Liver (tissue), 10 donors: ENCODE measurements at places on chromosomes 1 and 21. TPM values are rescaled to one million over a fixed set of nuclear protein-coding genes. Genes with fewer than 3 reads are reported as not detected.

BNIPL gene
- polyA plus RNA-seq, result 0.13 TPM

ATF6 gene
- polyA plus RNA-seq, result 10.0 TPM

HMCN1 gene
- 1.5 TPM for polyA plus RNA-seq

MATN1 gene
- polyA plus RNA-seq, result not detected

DNA sequence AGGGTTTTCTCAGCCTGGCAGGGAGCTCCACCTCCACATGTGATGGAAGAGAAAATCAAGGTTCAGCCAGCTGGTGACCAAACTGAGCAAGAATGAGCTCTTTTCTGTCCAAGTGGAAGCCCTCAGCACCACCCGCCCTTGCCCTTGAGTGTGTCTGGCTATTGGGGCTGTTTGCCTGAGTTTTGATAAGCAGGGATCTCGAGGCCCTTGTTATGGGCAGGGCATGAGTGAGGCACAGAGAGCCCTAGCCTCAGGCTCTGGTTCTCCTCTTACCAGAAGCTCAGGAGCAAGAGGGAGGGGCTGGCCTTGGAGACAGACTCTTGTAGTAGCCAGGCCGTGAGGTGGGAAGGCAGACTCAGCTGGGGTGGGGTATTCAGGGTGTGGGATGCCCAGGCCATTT lies 37.5 kb upstream of the ARF1 start:
- H3K27ac ChIP-seq, result no peak overlapping the region
- H3K4me1 ChIP-seq, result no peaks in the 10 kb centered on the region

GRCh38 chr1:239507826-239508225 lies 121.5 kb downstream of the CHRM3 start:
- H3K4me3 ChIP-seq, result no peak overlapping the region
- H3K36me3 ChIP-seq, result no peaks in the 10 kb centered on the region
- no peaks in the 10 kb centered on the region for H3K4me1 ChIP-seq
- no peak overlapping the region for H3K27ac ChIP-seq
- no peaks in the 10 kb centered on the region for H3K27me3 ChIP-seq

- H3K27me3 ChIP-seq, result no peaks in the 10 kb centered on the region
- DNase-seq, result no peak
- no peaks in the 10 kb centered on the region for H3K4me1 ChIP-seq
- peak overlapping the region; percentile 5 for H3K4me3 ChIP-seq
- no peaks in the 10 kb centered on the region for H3K36me3 ChIP-seq
These were observed 20.9 kb upstream of the NCMAP start for GRCh38 chr1:24535021-24535424.

GRCh38 chr1:155962599-155963211 lies 15.6 kb downstream of the ARHGEF2 start:
- peaks cover 5% of the 10 kb centered on the region for H3K36me3 ChIP-seq
- H3K27me3 ChIP-seq, result no peaks in the 10 kb centered on the region
- H3K27ac ChIP-seq, result no peak overlapping the region
- H3K4me3 ChIP-seq, result no peak overlapping the region
- peaks cover 3% of the 10 kb centered on the region for H3K4me1 ChIP-seq
- DNase-seq, result no peak

DNA sequence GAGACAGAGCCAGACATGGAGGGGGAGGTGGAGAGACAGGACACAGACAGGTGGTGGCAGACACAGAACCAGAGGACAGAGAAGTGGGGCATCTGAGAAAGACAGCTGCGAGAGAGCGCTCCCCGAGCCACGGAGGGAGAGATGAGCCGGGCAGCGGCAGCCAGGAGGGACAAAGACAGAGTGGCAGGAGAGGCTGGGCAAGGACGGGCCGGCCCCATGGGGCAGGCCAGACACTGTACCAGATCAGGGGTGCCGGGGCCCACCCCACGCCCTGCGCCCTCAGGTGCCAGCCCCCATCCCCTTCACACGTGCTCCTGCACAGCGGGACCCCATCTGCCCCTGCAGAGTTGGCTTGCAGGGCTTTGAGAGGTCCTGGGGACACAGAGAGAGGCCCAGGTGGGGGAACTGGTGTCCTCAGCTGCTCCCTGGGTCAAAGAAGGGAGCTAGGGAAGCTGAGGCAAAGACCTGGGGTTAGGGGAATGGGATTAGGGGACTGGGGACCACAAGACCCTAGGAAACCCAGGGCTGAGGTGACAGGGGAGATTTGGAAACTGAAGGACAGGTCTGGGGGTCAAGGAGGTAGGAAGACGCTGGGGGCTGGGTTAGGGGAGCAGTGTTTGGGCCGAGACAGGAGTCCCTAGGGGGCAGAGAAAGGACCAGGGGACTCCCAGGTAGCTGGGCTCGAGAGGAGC lies 643 bp downstream of the FNDC5 start:
- no peak overlapping the region for H3K27ac ChIP-seq
- no peak for DNase-seq
- no peaks in the 10 kb centered on the region for H3K36me3 ChIP-seq
- peak overlapping the region; percentile 44 for H3K4me3 ChIP-seq

- no peak for DNase-seq
- H3K4me1 ChIP-seq, result no peaks in the 10 kb centered on the region
- H3K27ac ChIP-seq, result no peak overlapping the region
- H3K36me3 ChIP-seq, result no peaks in the 10 kb centered on the region
- H3K4me3 ChIP-seq, result no peak overlapping the region
- H3K27me3 ChIP-seq, result no peaks in the 10 kb centered on the region
These were observed 109.0 kb downstream of the NGF start for GRCh38 chr1:115229016-115229415.

GRCh38 chr1:111503585-111504060 lies at the start of the genes ADORA3 and TMIGD3:
Gene ADORA3 (minus strand): TSS chr1:111503633. CDS start chr1:111503354, 279 bp downstream.
Gene TMIGD3 (minus strand): TSS chr1:111503633. CDS start chr1:111503354, 279 bp downstream.
- H3K36me3 ChIP-seq, result no peaks in the 10 kb centered on the region
- H3K27ac ChIP-seq, result peak within 1 kb of the TSS; percentile 19
- H3K4me3 ChIP-seq, result no peak within 1 kb of the TSS
- H3K27me3 ChIP-seq, result no peaks in the 10 kb centered on the region
- no peak for DNase-seq

- no peak overlapping the region for H3K4me3 ChIP-seq
- H3K4me1 ChIP-seq, result no peaks in the 10 kb centered on the region
- H3K36me3 ChIP-seq, result peaks cover 44% of the 10 kb centered on the region
These were observed 26.1 kb downstream of the VPS13D start for GRCh38 chr1:12255913-12256312.

DNA sequence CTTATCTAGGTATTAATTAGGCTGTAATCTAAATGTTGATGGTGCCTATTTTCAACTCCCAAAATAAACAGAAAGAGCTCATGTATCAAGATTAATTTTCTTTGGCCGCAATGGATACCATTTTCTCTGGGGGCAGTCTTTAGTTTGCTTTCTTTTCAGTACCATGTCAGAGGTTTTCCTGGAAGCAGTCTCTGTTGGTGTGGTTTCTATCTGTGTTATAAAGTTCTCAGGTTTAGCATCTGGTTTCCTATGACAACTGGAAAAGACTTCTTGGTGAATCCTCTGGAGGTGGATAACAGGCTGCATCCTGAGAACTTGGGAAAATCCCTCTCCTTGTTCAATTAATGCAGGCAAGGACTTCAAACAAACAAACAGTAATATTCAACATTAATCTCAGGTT lies 38.7 kb upstream of the BATF3 start:
- no peak for DNase-seq
- no peaks in the 10 kb centered on the region for H3K4me1 ChIP-seq
- H3K36me3 ChIP-seq, result no peaks in the 10 kb centered on the region
- H3K27ac ChIP-seq, result no peak overlapping the region
- H3K4me3 ChIP-seq, result no peak overlapping the region

GRCh38 chr1:150575072-150575489 lies 4.3 kb downstream of the MCL1 start:
- H3K36me3 ChIP-seq, result peaks cover 41% of the 10 kb centered on the region
- H3K4me1 ChIP-seq, result peaks cover 43% of the 10 kb centered on the region
- no peaks in the 10 kb centered on the region for H3K27me3 ChIP-seq
- H3K27ac ChIP-seq, result peak overlapping the region; percentile 99

DNA sequence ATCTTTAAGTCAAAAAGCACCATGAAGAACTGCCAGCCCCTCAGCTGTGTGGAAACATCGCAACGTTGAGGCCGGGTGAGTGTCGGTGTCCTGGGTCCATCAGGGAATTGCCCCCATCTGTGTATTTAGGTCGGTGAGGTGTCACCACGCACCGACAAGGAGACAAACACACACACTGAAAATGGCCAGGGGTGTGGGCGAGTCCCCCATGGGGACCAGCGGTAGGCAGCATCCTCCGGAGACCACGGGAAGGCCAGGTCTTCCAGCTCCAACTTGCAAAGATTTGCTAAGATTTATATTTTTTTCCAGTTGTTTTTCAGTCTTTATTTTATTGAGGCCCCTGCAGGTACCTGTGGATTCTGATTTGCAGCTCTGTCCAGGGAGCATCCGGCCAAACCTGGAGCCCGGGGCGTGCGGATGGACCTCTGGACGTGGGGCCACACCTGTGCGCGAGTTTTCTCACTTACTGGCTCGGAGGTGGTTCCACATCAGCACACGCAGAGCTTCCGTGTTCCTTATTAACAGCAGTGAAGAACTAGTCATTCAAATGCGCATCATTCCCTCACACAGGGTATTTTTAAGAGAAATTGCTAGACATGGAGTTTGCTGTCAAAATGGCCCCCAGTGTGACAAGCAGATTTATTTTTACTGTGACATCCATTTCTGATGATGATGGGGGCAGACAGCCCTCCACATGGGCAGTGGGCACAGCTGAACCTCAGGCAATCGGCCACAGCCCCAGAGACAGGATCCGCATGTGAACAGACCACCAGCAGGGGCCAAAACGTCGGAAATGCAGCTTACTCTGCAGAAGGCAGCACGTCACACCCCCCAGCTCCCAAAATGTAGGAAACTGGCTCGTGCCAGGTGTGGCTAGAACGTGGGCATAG lies 17.2 kb upstream of the SLC19A1 start:
- H3K27ac ChIP-seq, result no peak overlapping the region
- no peaks in the 10 kb centered on the region for H3K36me3 ChIP-seq
- no peaks in the 10 kb centered on the region for H3K27me3 ChIP-seq
- DNase-seq, result no peak

DNA sequence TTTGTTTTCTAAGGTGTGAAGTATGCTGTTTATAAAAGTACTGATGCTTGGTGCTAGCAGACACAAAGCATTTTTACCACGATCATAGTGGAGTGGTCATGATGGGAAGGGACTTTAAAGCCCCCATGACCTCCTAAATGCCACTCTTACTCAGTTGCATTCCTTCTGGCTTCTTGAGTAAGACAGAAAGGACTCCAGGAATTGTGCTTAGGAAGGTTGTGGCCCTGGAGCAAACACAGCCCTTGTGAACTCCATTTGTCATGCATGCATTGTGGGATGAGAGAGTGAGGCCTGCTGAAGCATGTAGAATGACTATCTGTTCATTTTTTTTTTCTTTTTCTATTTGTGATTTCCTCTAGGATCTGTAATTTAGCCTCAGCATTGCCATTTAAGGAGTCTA lies 34.2 kb downstream of the AK5 start:
- DNase-seq, result no peak
- no peaks in the 10 kb centered on the region for H3K27me3 ChIP-seq
- H3K4me3 ChIP-seq, result no peak overlapping the region
- no peaks in the 10 kb centered on the region for H3K36me3 ChIP-seq
- H3K27ac ChIP-seq, result no peak overlapping the region

GRCh38 chr1:3030663-3031381 lies 9.6 kb downstream of the ACTRT2 start:
- no peaks in the 10 kb centered on the region for H3K27me3 ChIP-seq
- H3K27ac ChIP-seq, result no peak overlapping the region
- no peaks in the 10 kb centered on the region for H3K36me3 ChIP-seq

DNA sequence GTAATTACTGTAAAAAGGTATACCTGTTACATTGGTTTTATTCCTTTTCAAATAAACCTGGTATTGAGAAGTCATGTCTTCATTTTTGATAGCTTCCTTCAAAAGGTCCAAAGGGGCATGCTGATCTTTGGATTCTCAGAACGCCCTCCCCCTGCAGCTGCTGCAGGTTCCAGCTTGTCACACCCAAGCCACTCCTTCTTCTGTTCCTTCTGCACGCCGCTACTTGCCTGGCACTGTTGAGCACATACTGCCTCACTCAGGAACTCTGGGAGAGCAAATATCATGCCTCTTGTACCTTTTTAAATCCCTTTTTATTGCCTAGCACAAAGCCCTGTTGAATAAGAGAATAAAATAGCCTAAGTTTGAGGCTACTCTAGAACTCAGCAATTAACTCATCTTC lies 136.9 kb downstream of the BARHL2 start:
- H3K4me1 ChIP-seq, result no peaks in the 10 kb centered on the region
- no peak overlapping the region for H3K4me3 ChIP-seq
- DNase-seq, result no peak
- no peaks in the 10 kb centered on the region for H3K27me3 ChIP-seq

- H3K27ac ChIP-seq, result peak overlapping the region; percentile 35
- no peak for DNase-seq
- no peaks in the 10 kb centered on the region for H3K27me3 ChIP-seq
- peak overlapping the region; percentile 97 for H3K4me3 ChIP-seq
These were observed 945 bp downstream of the WDR3 start for GRCh38 chr1:117930484-117930883.

DNA sequence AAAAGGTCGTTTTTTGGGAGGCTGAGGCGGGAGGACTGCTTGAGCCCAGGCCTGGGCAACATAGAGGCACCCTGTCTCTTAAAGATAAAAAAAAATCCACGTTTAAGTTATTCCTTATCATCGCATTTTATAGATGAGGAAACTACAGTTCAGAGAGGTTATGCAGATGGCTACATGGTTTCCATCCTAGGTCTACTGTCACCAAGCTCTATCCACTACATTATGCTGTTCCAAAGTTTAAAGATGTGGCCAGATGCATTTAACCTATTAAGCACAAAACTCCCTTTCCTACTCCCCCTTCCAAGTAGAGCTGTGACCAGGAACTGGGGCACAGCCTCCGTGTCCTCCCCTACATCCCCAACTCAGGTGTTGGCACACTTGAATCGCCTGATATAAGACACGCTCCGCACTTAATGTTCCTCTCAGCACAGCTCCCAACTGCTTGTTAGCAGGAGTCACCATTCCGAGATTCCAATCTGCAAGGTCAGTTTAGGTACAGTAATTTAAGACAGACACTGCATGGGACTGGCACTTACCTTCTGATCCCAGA lies 1.3 kb downstream of the TAF5L start:
- H3K27me3 ChIP-seq, result no peaks in the 10 kb centered on the region
- peaks cover 1% of the 10 kb centered on the region for H3K36me3 ChIP-seq
- no peak overlapping the region for H3K27ac ChIP-seq
- DNase-seq, result no peak

DNA sequence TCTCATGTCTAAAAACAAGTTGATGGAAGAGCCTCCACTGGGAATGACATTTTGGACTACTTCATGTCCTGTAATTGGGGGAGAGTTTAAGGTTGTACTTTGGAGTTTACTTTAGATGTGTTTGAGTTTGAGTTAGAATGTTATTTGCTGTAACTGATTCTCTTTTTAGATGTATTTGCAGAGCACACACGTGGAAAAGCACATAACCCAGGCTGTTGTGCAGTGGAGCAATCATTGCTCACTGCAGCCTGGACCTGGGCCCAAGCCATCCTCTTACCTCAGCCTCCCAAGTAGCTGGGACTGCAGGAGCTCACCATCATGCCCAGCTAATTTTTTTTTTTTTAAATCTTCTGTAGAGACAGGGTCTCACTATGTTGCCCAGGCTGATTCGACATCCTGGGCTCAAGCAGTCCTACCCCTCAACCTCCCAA lies 36.7 kb upstream of the SH3D21 start:
- no peaks in the 10 kb centered on the region for H3K27me3 ChIP-seq
- peaks cover 36% of the 10 kb centered on the region for H3K4me1 ChIP-seq
- DNase-seq, result peak; percentile 47
- peak overlapping the region; percentile 80 for H3K27ac ChIP-seq
- H3K4me3 ChIP-seq, result no peak overlapping the region
- H3K36me3 ChIP-seq, result peaks cover 3% of the 10 kb centered on the region

GRCh38 chr21:15004721-15005370 lies 60.0 kb downstream of the NRIP1 start:
- H3K4me1 ChIP-seq, result peaks cover 25% of the 10 kb centered on the region
- no peak overlapping the region for H3K27ac ChIP-seq
- peaks cover 1% of the 10 kb centered on the region for H3K36me3 ChIP-seq
- H3K4me3 ChIP-seq, result no peak overlapping the region
- H3K27me3 ChIP-seq, result no peaks in the 10 kb centered on the region

- H3K4me3 ChIP-seq, result no peak overlapping the region
- H3K4me1 ChIP-seq, result peaks cover 5% of the 10 kb centered on the region
- H3K36me3 ChIP-seq, result no peaks in the 10 kb centered on the region
- no peaks in the 10 kb centered on the region for H3K27me3 ChIP-seq
These were observed 11.4 kb upstream of the KCNA2 start for GRCh38 chr1:110617589-110617988.
